ENCODE measurements at places on chromosomes 11 and 22.

GRCh38 chr11:1947592-1948237 lies 583 bp downstream of the MRPL23 start:
- DNase-seq, result no peak

GRCh38 chr22:47180796-47181195 lies 418.3 kb downstream of the TBC1D22A start:
- no peak for DNase-seq

DNA sequence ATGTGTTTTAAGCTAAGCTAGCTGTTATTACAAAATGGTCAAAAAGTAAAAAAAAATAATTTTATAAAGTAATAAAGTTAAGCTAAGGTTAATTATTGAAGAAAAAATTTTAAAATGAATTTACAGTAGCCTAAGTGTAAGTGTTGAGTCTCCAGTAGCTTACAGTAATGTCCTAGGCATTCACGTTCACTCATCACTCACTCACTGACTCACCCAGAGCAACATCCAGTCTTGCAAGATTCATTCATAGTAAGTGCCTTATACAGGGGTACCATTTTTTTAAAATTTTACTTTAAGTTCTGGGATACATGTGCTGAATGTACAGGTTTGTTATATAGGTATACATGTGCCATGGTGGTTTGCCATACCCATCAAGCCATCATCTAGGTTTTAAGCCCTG lies 11.6 kb upstream of the OOSP4B start:
- no peak for DNase-seq

DNA sequence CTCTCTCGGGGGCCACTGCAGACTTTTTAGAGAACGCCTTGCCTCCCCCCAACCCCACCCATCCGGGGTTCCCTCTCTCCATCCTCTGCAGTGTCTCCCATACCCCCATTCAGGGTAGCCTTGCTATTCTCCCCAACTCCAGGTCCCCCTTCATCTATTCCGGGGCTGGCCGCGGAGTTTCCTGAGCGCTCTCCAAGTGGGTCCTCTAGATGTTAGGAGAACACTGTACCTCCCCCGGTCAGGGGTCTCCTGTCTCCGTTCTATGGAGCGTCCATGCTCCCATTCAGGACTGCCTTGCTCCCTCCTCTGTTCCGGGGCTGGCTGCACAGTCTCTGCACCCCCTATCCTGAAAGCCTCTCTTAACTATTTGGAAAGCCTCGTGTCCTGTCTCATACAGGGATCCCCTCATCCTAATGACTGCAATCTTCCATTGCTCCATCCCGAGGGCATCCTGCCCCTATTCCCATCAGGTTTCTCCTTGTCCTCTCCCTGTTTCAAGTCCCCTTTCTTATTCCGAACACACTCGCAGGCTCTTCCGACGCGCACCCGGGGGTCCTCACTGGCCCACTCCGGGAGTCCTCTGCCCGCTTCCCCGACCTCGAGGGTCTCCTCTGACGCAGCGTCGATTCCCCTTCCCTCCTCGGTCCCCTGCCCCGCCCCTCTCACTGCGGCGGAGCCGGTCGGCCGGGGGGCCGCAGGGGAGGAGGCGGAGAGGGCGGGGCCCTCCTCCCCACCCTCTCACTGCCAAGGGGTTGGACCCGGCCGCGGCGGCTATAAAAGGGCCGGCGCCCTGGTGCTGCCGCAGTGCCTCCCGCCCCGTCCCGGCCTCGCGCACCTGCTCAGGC lies at the start of gene NEFH:
NEFH (plus strand) TSS at position 802 of the 845 bp plus-strand sequence. CDS start 45 bp downstream, outside the sequence.
- DNase-seq, result no peak

- no peak for DNase-seq
These were observed 126.3 kb downstream of the C11orf91 start for GRCh38 chr11:33574331-33574730.

GRCh38 chr11:43979571-43980219 lies 37.3 kb downstream of the C11orf96 start:
- DNase-seq, result no peak

DNA sequence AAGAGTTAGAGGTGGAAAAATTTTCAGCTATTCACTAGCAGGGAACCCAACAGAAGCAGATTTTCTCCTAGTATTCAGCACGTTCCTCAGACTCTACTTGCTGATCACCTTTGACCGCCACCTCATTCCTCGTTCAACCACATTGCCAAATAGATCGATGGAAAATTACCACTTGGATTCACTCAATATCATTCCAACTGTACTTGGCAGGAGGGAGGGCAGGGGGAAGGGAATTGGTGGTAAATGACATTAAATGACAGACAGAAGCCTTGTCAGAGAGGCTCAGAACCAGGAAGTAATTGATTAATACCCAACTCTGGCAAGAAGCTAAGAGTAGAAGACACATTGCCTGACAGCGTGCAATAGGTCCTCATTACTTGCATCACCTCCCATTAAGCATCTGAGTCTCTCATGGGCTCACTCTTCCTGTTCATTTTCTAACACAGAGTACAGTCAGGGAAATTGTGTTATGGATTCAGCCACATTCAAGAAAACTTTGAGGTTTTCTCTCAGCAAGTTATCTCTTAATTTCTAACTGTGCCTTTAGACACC lies 240.5 kb upstream of the FAT3 start:
- DNase-seq, result no peak

GRCh38 chr11:47887910-47888569 lies 39.9 kb upstream of the NUP160 start:
- DNase-seq, result no peak

- no peak for DNase-seq
These were observed 3.6 kb downstream of the SMIM38 start for GRCh38 chr11:69159150-69159852.

DNA sequence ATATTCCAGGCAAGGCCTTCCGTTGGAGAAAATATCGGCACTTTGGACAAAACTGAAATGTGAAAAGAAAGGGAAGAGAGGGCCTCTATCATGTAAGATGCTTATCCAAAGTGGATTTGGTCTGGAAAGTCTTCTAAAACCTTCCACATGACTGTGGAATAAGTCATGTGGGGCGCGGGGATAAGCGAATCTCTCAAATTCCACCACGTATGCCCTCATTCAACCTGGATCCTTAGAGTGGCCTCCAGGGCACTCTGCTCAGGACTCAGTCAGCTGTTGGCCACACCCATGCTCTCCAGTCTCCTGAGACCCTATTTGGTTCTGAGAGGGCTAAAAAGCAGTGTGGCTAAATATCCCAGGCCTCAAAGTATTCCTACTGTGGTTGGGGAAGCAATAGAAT lies 2.0 kb upstream of the TIMP3 start:
- no peak for DNase-seq

GRCh38 chr11:8082391-8083087 lies 1.5 kb downstream of the TUB start:
- DNase-seq, result no peak

GRCh38 chr11:111908639-111909305 lies 2.8 kb downstream of the CRYAB start:
- no peak for DNase-seq

GRCh38 chr11:76604081-76604625 lies 66.4 kb downstream of the LRRC32 start:
- no peak for DNase-seq

DNA sequence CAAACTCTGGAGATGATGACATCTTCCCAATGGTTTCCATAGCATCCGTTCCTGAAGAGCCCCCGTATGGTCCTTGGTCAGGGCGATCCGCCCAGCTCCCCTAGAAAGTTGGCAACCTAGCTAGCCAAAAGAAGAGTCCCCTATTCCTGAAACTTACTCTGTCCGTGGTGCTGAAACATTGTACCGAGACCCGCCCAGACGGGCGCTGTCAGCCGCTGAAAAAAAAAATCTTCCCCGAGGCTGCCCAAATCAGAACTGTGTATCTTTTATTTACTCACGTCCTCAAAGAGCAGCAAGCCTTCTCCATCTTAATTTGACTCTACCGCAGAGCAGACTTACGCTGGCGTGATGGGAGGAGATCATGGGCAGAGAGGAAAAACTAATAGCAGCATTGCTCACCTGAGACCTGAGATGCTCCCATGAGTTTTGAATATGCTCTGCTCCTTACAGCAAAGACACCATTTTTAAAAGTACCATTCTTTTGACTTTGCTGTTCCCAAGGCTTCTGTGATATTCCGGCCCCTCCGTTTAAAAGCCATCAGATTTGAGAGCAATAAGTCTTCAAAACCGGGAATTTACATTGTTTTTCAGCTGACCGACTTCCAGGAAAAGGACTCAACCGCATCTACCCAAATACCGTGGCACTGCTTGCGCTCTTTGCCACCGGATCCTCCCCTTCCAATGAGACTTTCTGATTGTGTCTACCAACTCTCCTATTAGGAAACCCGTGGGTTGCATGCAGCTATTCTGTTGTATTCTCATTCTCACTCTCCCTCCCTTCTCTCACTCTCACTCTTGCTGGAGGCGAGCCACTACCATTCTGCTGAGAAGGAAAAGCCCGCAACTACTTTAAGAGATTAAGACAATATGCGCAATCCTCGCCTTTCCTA lies at the start of gene SLC17A6:
SLC17A6 (plus strand) TSS at position 786 of the 890 bp plus-strand sequence. CDS start 153 bp downstream, outside the sequence.
- no peak for DNase-seq

- DNase-seq, result peak; percentile 82
These were observed 30.9 kb downstream of the C22orf31 start for GRCh38 chr22:29030618-29031226.

GRCh38 chr11:61883327-61883726 lies 8.0 kb downstream of the FADS3 start:
- DNase-seq, result no peak

DNA sequence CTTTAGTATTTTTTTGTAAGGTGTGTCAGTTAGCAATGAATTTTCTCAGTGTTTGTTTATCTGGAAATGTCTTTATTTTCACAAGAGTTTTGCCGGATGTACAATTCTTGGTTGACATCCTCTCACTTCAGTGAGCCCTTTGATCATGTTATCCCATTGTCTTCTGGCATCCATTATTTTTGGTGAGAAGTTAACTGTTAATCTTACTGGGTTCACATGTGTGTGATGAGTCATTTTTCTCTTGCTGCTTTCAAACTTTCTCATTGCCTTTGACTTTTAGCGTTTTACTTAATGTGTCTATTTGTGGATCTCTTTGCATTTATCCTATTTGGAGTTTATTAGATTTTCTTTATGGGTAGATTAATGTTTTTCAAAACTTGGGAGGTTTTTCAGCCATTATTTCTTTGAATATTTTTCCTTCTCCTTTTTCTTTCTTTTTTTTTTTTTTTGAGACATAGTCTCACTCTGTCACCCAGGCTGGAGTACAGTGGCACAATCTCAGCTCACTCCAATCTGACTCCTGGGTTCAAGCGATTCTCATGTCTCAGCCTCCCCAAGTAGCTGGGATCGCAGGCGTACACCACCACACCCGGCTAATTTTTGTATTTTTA lies 100.5 kb upstream of the RRM1 start:
- no peak for DNase-seq

- DNase-seq, result no peak
These were observed 186.8 kb downstream of the FAM181B start for GRCh38 chr11:82546661-82547557.

- DNase-seq, result no peak
These were observed 38.9 kb upstream of the TH start for GRCh38 chr11:2210366-2211112.

DNA sequence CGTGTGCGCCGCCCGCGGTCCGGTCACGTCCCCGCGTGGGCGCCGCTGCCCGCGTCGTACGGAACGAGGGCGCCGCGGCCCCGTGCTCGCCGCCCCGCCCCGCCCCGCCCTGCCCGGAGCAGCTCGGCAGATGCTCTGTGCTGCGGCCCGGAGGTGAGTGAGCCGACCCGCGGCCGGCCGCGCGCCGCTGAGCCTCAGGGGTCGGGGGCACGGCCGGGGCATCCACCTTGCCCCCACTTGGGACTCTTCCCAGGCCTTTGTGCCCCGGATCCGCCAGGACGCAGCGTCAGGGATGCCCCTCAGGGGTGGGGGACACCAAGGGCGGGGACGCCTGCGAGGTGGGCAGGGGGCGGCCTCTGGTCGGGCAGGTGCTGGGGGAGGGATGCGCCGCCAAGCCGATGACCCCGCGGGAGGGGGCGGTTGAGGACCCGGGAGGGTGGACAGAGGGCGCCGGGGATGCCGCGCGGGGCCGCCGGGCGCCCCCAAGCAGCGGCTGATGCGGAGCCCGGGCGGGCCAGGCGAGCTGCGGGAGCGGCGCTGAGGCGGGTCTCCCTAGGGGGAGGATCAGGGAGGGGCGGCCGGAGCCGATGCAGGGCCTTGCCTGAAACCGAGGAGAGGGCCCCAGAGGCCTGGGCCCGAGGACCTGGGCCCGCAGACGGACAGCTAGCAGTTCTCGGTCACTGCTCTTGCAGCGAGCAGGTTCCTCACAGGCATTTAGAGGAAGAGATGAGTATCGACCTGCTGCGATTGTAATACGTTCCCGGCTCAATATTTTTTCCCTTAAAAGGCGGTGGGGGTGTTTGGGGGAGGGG lies at the start of gene GNAZ:
GNAZ (plus strand) TSS at position 102 of the 812 bp plus-strand sequence. CDS start 25,177 bp downstream, outside the sequence.
- no peak for DNase-seq

GRCh38 chr22:23677701-23677995 lies 13.2 kb upstream of the RGL4 start:
- DNase-seq, result no peak

DNA sequence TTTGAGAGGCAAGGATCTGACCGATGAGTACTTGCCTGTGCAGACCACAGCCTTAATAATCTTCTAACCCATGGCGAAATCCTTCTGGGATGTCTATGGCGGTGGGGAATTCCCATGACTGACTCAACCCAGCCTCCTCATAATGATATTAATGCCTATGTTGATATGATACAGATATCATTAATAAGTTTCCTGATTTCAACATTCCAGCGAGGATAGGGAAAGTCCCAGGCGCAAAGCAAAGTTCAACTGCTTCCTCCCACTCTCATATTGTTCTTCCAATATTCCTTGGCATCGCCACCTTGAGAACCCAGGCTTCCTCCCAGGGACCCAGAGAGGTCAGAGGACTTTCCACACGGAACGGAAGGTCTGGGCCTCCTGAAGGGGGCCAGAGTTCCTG lies 110.3 kb upstream of the TMEM45B start:
- no peak for DNase-seq

DNA sequence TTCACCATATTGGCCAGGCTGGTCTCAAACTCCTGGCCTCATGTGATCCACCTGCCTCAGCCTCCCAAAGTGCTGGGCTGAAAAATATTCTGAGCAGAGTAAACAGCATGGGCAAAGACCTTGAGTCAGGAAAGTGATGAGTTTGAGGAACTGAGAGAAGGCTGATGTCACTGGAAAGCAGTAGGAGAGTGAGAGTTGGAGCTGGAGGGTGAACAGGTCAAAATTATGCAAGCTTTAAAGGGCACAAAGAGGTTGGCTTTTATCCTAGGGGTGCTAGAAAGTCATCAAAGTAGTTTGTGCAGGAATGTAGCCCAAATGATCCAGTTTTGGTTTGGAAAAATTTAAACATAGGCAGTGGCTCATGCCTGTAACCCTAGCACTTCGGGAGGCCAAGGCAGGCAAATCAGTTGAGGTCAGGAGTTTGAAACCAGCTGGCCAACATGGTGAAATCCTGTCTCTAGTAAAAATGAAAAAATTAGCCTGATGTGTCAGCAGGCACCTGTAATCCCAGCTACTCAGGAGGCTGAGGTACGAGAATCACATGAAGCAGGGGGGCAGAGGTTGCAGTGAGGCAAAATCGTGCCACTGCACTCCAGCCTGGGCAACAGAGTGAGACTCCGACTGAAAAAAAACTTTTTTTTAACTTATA lies 44.7 kb upstream of the CXCR5 start:
- DNase-seq, result no peak

DNA sequence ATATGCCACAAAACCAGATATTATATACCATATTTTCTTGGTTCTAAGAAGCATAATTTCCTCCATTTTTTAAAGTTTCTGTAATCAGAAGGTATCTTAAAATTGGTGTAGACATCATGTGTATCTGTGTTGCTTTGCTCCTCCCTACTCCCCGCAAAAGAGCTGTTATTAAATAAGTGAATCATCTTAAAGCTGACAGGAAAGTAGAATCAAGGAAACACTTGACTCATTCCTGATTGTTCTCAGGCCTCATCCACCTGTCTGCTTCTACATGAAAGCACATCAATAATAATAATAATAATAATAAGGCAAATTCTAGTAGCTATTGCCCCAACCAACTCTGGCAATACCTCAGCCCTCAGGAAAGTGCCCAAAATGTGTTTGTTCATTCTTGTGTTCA lies 26.2 kb upstream of the GUCY1A2 start:
- no peak for DNase-seq
